Heart left ventricle (tissue), 16 donors: ENCODE measurements at places on chromosomes 16 and 17.

DNA sequence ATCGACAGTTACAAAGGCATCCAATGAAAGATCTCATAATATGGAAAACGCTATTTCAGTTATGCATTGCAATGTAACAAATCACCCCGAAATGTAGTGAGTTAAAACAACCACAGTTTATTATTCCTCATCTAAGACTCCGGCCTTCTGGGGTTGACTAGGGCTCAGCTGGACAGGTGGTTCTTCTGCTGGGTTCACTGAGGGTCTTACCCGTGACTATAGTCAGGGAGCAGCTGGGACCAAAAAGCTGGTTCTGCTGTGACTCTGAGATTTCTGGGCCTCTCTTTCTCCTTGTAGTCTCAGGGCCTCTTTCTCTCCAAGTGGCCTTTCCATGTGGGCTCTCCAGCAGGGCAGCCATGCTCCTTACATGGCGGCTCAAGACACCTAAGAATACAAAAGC lies 196.0 kb downstream of the IRX3 start:
- no peak for DNase-seq

GRCh38 chr17:75995385-75995925 lies 5.2 kb upstream of the CDK3 start:
- DNase-seq: no peak

- DNase-seq: no peak
Measured at GRCh38 chr16:87149051-87149450, 168.1 kb downstream of the C16orf95 start.

DNA sequence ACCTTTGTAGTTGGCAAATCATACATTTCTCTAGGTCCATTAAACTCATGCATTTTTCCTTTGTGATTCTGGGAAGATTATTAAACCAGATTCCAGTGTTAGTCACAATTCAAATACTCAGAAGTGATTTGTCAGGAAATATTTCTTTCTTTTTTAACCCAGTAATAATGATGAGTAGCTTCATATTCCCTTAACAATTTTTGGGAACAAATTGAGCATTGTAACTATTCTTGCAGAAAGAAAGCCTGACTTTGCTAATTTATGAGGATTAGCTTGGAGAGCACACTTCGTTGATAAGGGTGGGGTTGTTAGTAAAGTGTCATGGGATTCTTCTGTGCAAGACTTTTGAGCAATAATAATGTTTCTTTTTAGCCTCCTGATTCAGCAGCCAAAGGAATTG lies 18.7 kb upstream of the KRT24 start:
- no peak for DNase-seq

GRCh38 chr16:89313583-89313982 lies 96.1 kb downstream of the ZNF778 start:
- no peak for DNase-seq

DNA sequence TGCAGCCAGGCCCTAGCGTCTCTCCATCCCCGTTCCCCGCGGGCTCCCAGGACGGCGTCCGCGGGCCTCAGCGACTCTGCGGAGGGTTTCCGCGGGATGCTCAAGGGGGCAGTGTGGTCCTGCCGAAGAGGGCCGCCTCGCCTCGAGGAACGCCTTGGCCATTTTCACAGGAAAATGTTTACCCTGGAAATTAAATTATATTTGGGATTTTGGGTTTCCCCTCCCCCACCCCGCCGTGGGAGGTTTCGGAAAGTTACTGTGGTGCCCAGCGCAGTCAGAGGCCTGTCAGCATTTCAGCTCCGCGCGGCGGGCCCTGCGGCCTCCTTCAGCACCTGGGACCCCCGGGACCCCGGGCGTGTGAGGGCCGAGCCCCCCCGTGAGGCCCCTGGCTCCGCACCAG lies 94.5 kb downstream of the PCTP start:
- DNase-seq: peak; percentile 49
